ENCODE measurements at places on chromosomes 6 and 20.
A peak's percentile ranks its signal among the peaks of the same experiment; 100 is the strongest.

GRCh38 chr20:35269055-35269781 is 8.7 kb downstream of the MMP24OS start:
- DNase-seq: peak; percentile 66

- no peak for DNase-seq
These were observed 17.7 kb downstream of the GTF2H5 start for GRCh38 chr6:158185729-158186456.

GRCh38 chr6:8195040-8195713 is 92.8 kb upstream of the EEF1E1 start:
- DNase-seq: no peak

- no peak for DNase-seq
These were observed 538 bp downstream of the TTLL9 start for GRCh38 chr20:31870726-31871617.

- no peak for DNase-seq
These were observed 563.5 kb upstream of the NRSN1 start for GRCh38 chr6:23562554-23562953.

DNA sequence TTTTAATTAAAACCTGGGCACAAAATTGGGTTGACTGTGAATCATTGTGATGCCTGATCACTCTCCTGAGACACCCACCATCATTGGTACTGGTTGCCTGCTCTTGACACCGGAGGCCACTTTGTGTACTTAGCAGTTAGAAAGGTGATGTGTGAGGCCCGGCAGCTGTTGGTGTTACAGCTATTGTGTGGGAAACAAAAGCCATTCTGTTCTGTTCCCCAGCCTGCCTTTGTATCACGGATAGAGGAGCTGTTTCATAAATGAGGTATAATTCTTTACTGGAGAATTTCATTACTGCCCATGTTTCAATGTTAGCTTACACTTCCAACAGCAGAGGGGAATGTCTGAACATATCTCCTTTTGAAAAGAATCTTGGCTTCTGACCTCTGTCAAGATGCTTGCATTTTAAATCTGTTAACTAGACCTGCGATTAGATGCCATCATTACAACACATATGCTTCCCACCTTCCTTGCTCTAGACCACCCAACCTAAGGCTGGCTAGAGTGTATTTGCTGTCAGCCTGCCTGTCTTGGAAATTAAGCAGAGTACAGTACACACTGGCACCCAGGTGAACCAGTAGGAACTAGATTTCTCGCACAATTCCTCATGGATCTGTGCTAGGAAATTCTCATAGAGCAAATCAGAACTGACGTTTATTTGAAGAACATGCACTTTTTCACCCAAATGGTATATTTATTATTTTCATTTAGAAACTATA is 142.4 kb upstream of the INSM1 start:
- DNase-seq: no peak

- no peak for DNase-seq
These were observed 11.6 kb upstream of the NTSR1 start for GRCh38 chr20:62696989-62697388.

DNA sequence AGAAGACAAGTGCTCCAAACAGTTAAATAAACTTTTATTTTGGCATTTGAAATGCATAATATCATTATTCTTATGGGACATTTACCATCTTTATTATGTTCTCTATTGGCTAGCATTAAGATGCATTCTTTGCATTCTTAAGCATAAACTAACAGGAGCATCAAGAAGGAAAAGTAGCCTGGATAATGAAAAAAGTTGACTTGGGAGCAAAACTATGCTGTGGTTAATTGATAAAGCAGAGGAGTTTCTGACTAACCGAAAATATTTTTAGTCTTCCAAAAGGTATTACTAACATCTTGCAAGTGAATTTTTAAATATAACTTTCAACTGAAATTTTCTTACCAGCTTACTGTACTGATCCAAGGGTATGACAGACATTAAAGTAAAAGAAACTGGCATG is 140.3 kb downstream of the FLRT3 start:
- DNase-seq: no peak

DNA sequence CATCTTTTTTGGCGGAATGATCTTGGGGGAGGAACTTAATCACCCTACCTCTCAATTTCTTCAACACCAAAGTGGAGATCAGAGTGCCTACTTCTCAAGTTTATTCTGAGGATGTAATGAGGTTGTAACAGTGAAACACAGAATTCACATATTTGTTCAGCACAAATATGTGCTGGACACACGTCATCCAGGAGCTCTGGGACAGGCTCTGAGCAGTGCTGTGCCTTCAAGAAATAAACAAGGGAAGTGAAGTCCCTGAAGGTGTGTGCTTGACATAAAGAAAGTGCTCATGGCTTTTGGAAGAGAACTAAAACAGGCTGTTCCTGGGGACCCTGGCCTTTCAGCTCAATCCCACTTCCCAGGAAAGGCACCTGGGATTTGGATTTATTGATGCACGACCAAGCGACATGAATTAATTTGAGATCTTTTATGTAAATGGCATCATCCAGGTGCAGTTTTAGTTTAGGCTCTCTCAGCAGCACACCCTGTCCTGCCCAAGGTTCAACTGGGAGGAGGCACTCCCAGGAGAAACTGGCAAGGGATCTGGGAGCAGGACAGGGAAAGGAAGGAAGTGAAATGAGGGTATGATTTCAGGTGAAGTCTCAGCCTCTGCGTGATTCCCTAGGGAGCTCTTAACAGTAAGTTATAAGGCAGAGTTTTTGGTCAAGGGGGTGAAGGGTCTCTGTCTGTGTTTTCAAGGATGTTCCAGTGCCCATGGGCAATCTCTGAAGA is 211.0 kb downstream of the FOXA2 start:
- no peak for DNase-seq

DNA sequence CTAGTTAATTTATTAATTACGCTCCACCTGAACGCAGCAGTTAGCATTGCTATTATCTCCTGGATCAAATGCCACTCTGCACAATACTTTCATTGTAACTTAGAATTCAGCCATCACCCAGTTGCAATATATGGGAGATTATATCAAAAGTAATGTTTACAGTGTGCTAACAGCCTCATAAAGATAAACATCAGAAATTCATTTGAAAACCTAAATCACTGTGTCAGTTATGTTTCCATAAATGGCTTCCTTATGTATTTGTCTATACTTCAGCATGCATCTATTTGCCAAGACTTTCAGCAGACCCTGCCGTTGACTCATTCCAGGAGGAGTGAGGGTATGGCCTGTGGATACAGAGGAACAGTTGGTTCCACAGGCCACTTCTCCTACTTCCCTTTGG is 300.1 kb downstream of the TFAP2B start:
- DNase-seq: no peak

- DNase-seq: no peak
These were observed 19.0 kb downstream of the EPB41L1 start for GRCh38 chr20:36173451-36173933.

GRCh38 chr20:45405571-45406259 is 2.4 kb upstream of the DBNDD2 start:
- peak; percentile 22 for DNase-seq

- DNase-seq: no peak
These were observed 31.9 kb downstream of the NTSR1 start for GRCh38 chr20:62740286-62741141.

DNA sequence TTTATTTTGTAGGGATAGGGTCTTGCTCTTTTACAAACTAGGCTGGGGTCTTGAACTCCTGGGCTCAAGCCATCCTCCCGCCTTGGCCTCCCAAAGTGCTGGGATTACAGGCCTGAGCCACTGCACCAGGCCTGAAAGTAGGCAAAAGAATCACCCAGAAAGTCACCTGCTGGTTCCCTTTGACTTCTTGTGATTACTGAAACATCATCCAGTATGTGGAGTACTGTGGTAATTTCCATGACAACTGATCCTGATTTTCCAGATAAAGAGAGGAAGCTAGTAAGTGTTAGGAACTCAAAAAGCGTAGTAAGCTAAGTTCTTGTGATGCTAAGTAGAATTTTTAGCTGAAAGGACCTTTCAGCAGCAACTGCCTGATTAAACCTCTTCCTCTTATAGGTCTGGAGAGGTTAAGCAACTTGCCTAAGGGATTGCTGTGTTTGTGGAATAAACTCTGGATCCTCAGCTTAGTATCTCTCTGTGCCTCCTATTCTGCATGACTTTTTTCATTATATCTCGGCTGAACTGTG is 16.8 kb downstream of the RALY start:
- no peak for DNase-seq

- no peak for DNase-seq
These were observed 836.0 kb downstream of the MAFB start for GRCh38 chr20:39853050-39853449.

- no peak for DNase-seq
These were observed 28.1 kb upstream of the MTCL3 start for GRCh38 chr6:127547215-127547614.

- no peak for DNase-seq
These were observed 5.1 kb downstream of the TMEM63B start for GRCh38 chr6:44132476-44132875.

DNA sequence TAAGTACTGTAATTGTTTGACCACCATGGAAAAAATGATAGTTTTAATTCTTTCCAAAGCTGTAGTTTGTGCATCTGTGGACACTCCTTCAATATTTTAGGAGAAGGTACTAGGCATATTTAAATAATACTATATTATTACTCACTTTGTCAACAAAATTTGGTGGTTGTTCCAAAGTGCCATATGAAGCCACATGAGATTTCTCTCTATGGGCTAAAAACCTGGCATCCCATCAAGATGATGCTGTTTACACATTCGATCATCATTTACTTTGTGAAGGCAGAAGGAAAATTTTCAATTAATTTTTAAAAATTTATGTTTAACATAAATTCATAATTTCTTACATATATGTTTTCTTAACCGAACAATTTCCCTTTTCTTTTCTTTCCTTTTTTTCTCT is 502.6 kb upstream of the JAG1 start:
- DNase-seq: no peak

GRCh38 chr6:11223286-11223864 is 9.1 kb downstream of the NEDD9 start:
- DNase-seq: no peak

GRCh38 chr6:50361641-50362331 is 312.1 kb upstream of the DEFB112 start:
- no peak for DNase-seq

GRCh38 chr20:31968291-31969126 is 558 bp downstream of the XKR7 start:
- peak; percentile 100 for DNase-seq

GRCh38 chr6:43886067-43886461 is 116.1 kb downstream of the VEGFA start:
- no peak for DNase-seq

DNA sequence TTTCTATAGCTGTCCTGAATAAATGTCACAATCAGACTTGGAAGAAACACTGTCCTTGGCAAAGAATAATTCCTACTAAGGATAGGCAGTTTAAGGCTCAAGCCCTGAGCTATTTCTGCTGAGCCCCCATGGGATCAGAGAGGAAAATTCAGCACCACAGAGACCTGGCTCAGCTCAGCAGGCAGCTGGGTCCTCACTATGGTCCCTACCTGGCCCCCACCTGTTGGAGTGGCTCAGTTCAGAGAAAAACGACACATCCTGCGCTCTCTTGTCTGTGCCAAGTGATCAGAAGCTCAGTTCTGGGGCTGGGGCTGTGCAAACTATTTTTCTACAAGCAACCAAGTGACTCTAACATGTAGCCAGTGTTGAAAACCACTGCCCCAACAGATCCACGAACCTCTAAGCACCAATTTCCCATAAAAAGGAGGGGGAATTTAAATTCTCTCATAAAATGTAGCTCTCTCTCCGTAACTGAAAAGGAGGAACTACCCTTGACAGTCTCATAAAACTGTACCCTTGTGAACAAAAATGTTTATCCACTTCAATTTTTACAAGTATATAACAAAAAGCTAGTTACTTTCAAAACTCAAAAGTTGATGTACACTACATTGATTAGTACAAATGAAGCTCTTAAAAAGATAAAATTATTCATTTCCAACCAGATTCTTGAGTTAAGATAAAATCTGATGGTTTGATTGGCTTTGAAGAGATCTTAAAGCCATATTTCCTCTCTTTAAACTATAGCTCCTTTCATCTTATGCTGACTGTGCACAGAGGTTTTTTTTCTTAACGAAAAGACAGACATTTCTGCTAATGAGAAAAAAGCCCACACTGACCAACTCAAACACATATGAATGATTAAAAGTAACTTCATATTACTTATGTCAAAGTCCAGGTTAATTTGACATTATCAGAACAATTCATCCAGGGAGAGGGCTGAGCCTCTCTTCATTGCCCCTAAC is 52.0 kb downstream of the KIF13A start:
- no peak for DNase-seq

DNA sequence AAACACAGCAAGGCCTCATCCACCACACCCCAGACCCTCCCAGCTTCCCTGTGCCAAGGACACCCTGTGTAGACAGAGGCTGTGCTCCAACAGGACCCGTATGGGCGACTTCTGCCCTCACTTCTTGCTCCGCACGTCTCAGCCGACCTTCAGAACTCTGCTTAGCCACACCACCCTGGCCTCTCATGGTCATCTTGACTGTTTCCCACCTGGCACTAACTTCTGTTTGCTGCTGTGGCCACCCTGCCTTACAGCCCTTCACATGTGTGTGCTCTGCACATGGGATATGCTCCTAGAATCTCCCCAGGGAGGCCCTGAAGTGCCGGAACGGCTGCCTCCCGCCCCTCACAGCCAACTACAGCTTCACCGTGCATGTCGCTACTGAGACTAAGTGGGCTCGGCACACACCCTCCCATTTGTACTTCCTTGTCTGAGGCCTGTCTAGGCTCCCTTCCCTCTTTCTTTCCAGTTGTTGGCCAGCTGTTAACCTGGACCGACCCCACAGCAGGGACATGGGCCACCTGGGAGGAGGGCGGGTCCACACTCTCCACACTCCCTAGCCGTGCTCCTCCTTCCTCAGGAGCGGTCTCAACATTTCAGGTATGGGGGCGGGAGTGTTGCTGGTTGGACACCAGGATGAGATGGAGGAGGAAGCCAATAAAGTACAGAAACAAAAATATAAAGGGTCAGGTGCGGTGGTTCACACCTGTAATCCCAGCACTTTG is 69.6 kb downstream of the PYGB start:
- DNase-seq: no peak

DNA sequence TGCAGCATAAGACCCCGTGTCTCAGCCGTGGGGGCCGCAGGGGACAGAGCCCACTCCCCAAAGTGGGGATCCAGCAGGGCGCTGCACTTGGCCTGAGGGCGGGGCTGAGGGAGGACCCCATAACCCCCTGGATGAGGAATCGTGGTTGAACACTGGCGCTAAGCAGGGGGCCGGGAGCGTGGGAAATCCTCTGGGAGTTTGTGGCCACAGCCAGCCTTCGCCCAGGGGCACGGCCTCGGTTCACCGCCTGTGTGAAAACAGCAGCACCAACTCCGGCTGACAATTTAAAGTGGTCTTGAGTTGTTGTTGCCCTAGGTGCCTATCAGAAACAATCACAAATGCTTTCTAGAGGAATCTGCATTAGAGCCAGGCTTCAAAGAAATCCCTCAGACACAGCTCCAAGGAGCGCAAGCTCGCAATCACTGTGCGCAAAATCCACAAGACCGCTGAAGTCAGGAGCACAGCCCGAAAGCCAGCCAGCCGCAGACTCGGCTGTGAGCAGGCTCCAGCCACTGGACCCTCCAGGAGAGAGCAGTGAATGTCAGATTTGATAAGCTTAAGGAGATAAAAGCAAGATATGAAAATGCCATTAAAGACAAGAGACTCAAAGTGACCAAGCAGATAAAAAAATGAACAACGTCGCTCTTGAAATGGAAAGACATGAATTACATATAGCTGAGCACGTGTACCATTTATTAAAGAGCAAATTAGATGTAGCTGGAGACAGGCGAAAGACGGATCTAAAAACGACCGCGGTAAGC is 10.9 kb upstream of the RPS6KA2 start:
- no peak for DNase-seq

- no peak for DNase-seq
These were observed 19.7 kb downstream of the NPEPL1 start for GRCh38 chr20:58712151-58712791.

Data from progenitor cell of endocrine pancreas (in vitro differentiated cells).